ENCODE measurements at places on chromosomes 1 and 21.

- DNase-seq, result no peak
Observed at GRCh38 chr1:22177354-22178003, 34.6 kb upstream of the WNT4 start.

- no peak for DNase-seq
Observed at GRCh38 chr1:241934201-241934848, 23.2 kb upstream of the BECN2 start.

DNA sequence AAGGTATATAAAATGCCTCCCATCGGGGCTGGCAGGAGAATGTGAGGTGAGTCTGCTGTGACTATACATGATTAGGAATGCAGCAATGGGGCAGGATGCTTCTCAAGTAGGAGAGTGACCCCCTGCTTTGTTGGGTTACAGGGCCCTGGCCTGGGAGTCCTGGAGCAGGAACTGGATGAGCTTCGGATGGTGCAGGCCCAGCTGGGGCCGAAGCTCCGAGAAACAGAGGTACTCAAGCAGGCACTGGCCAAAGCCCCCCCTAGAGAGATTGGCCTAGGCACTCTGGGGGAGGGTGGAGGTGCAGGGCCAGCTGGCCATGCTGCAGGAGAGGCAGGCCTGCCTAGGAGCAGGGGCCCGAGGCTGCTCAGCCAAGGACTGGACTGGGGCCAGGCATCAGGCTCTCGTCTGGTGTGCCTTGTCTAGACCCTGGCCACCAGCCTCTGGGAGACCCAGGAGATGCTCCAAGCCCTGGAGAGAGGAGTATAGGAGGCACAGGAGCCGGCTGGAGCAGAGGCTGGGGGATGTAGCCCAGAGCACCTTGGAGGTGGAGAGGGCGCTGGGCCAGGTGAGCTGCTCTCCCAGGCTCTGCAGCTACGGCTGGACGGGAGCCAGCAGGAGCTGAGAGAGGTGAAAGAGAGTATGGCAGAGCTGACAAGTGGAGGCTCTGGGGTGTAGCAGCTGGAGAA lies 32.8 kb upstream of the PKP1 start:
- DNase-seq, result no peak

- peak; percentile 69 for DNase-seq
Observed at GRCh38 chr1:53278298-53278725, 40.0 kb upstream of the MAGOH start.

GRCh38 chr1:42926879-42927242 lies 31.8 kb downstream of the SLC2A1 start:
- no peak for DNase-seq

DNA sequence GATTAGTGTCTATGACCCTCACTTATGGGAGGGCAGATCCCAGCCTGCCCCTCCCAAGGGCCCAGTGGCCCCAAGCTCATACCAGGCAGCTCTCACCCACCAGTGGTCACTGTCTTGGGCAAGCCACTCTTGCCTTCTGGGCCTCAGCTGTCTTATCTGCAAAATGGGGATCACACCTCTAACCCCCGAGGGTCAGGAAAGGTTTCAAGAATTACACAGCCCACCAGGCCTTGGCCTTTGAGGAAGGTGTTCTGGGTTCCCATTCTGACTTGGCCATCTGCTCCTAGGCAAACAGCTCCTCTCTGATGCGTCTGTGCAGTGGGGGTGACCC lies 16.8 kb downstream of the RUNX3 start:
- no peak for DNase-seq
